ENCODE measurements at places on chromosomes 7 and 10.

- peak; percentile 45 for DNase-seq
These were observed 18.4 kb downstream of the ADAM8 start for GRCh38 chr10:133258066-133258817.

GRCh38 chr7:69657985-69658384, 59.7 kb downstream of the AUTS2 start:
- DNase-seq, result no peak

- DNase-seq, result no peak
These were observed 48.3 kb downstream of the ABCB1 start for GRCh38 chr7:87552351-87552900.

GRCh38 chr7:47807756-47808155, 140.5 kb downstream of the PKD1L1 start:
- no peak for DNase-seq

DNA sequence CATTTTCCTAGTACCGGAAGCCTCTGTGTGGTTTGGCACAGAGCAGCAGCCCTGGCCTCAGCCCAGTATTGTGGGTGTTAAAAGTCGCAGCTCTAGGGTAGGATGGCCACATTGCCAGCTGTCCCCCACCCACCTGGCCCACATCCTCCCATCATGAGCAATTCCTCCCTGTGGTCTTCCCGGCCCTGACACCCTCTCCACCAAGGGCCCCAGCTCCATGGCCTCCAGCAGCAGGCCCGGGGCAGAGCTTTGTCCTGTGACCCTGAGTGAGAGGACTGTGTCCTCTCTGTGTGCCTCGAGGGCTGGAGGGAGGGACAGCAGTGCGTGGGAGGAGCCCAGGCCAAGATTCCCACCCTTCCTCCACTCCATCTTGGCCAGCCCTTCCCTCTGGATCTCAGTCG, 93.7 kb downstream of the MYL10 start:
- DNase-seq, result no peak

- DNase-seq, result no peak
These were observed 79.5 kb downstream of the CUX1 start for GRCh38 chr7:101896941-101897340.

- no peak for DNase-seq
These were observed 41.0 kb upstream of the ZNF518A start for GRCh38 chr10:96089116-96089515.

DNA sequence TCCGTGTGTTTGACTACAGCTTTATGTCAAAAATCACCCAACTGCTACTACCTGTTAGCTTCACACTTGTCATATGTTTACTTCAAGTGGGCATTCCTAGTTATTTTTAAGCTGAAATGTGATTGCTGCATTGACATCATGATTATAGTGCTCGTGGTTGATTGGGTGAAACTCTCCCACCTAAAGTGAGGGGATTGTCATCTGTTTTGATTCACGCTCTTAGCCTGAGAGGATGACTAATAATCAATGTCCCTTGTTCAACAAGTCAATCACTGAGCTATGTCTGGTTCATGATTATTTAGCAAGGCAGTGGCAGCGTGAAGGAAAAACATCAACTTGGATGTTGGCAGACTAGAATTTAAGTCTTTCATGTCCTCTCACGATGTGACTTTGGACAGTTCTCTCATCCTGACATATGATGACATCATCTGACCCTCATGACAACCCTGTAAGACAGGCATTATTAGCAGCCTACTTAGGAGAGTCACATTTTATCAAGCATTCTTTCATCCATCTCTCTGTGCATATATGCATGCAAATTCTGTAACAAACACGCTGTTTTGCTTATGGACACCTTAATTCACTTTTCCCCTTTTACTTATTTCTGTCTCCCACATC, 352.6 kb upstream of the ZMIZ1 start:
- DNase-seq, result no peak

DNA sequence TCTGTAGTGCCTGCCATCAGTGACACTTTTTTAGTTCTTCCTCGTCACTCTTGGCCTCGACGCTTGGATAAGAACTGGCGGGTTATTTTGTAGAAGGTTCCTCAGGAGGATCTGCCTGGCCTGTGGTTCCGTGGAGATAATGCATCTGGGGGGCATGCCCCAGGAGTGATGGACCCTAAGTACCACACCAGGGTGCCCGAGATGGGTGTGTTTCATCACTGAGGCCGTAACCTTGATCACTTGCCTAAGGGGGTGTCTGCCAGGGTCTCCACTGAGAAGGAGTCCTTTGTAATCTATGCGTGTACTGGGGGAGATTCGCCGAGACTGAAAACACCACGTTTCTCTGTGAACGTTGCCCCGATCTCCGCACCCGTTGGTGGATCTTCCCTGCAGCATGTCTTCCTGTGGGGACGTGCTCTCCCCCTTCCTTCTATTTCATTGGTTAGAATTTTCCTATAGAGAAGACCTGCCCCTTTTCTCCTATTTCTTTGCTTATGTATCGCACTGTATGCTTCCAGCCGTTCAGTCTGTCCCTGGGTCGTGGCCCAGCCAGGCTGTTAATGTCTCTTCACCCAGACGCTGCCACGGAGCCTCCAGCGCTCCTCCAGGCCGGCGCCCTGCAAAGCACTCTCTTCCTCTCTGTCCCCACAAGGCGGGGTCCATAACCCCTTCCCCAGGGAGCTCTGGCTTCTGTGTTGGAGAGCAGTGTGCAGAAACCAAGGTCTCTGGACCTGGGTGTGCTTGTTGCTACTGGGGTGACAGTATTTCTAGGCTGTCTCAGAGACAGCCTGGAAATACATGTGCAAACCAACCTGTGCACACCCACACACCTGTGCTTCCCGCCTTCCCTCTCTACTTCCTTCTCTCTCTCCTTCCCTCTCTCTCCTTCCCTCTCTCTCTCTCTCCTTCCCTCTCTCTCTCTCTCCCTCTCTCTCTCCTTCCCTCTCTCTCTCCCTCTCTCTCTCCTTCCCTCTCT, 14.4 kb upstream of the DPYSL4 start:
- DNase-seq, result no peak

DNA sequence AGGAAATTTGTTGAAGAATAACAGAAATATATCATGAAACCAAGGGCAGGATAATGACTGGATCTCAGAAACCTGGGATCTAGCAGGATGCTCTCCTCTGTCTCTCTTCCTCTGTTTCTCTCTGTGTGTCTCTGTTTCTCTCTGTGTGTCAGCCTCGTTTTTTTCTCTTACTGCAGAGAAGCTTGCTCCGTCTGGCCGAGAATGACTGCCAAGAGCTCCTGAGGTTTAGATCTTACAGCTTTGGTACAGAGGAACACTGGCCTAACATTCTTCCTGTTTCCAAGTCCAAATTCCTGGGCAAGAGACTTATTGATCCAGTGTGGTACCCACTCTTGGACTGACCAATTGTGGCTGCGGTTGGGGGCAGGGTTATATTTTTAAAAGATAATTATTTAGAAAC, 564.0 kb downstream of the XPNPEP1 start:
- no peak for DNase-seq

DNA sequence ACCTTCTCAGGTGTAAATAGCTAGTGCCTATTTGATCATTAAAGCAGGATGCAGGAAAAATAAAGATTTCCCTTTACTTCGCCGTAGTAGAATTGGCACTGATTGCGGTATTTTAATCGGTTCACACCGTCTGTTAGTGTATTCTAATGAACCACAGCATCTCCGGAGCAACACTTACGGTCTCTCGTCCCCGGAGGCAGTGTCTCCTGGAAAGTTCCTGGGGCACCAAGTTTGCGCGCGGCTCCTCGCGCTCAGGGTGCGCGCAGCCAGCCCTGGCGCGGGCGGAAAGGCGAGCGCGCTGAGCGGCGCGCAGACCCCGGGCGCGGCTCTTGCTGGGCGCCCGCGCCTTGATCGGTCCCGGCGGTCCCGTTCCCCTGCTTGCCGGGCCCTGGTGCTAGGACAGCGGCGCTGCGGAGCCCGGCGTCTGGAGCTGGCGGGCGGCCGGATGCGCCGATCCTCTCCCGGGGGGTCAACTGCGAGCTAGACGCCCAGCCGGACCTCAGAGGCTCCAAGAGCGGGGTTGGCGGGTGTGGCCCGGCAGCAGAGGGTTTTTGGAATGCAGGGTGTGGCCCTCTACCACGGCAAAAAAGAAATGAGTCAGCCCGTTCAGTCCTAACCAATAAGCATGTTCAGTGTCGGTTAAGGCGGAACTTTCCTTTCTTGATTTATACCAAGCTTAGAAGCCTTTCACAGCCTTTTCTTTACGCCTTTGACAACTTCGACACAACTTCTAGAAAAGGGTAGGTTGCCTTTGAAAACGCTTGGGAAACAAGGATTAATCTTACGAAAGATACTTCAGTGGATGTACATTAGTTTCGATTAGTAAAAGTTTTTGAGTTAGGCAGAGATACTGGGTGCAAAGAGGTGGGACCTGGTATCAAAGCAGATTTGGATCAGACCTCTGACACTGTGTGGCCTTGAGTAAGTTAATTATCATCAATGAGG, 166.8 kb upstream of the ASAH2 start:
- peak; percentile 19 for DNase-seq

GRCh38 chr7:81051811-81052413, 133.1 kb upstream of the SEMA3C start:
- DNase-seq, result no peak

DNA sequence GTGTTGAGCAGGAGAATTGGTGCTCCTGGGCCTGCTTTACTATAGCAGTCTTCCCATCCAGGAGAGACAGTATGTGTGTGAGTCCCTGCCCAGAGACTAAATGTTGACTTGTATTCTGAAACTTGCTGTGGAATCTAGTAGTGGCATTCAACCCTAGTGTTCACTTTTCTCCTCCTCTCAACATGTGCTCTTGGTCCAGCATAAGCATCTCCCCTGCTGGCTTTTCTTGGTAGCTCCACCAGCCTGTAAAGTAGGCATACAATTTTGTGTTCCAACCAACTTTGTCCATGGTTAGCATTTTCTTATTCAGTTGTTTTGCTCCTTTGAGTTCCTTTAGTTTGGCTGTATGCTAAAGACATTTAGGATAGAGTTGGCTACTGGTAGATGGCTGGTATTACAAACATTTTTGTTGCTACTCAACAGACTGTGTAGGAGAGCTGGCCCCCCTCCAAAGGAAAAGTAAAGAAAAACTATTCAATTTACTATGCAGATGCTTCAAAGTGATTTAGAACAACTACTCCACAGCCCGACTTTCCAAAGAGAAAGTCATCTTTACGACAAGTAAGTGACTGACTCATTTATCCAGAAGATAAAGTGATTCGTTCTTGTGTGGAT, 46.0 kb downstream of the ASB4 start:
- DNase-seq, result no peak

DNA sequence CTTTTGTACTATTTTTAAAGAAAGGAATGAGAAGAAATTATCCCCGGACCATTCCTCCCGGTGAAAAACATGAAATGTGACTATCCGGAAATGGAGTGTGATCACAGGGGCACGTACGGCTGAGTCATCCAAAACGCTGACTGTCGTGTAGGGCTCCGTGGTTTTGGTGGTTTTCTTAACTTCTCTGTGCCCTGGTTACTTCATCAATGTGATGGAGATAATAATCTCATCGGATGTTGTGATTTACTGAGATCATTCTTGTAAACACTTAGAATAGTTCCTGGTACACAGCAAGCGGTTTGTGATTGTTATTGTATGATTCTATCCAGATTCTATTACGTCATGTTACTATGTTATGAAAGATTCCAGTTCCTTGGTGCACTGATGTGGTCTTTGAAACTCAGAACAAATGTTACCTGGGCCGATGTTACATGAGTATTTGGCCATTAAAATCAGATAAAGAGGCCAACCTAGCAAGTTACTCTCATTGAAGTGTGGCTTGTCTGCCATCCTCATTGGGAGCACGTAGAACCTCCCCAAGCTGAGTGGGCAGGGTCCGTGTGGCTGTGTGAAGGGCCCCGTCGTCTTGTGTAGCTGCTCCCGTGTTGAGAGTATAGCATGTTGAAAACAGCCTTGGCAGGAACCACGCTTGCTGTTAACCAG, 99.5 kb downstream of the CAMK1D start:
- peak; percentile 80 for DNase-seq

DNA sequence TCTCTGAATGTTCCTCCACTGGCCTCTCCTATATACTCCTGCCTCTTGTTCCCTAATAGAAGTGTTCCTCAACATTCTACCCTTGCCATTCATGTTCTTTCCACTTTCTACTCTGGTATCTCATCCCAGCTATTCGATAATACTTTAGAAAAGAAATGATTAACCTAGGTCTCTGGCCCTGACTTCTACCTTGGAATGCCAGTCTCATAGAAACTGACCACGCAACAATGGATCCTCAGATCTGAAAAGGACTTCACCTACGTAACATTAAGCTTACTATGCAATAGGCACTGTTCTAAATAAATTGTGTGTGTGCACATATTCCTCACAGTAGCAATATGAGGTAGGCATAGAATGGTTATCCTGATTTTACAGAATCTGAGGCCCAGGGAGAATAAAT, 234.5 kb downstream of the DNAJC1 start:
- DNase-seq, result no peak

- DNase-seq, result no peak
These were observed 44.9 kb upstream of the CNPY1 start for GRCh38 chr7:155591055-155591775.

DNA sequence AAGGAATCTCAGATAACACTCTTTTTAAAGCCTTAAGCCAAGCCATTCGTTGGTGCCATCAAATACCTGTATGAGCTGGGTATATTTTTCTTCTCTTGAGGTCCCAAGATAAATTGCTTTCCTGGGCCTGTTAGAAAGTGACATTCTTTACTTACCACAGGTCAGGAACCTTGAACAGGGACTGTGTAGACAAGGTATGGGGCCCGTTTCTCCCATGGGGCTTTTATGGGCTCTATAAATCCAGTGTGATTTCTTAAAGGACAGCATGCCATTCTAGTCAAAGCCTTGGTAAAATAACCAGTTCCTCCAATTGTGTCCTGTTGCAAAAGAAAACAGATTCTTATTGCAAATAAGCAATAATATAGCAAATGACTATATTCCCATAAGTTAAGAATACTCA, 24.8 kb upstream of the ARHGAP12 start:
- no peak for DNase-seq

GRCh38 chr10:35789996-35790395, 147.9 kb upstream of the FZD8 start:
- DNase-seq, result no peak

- no peak for DNase-seq
These were observed 111.4 kb upstream of the GLCCI1 start for GRCh38 chr7:7857143-7857583.

DNA sequence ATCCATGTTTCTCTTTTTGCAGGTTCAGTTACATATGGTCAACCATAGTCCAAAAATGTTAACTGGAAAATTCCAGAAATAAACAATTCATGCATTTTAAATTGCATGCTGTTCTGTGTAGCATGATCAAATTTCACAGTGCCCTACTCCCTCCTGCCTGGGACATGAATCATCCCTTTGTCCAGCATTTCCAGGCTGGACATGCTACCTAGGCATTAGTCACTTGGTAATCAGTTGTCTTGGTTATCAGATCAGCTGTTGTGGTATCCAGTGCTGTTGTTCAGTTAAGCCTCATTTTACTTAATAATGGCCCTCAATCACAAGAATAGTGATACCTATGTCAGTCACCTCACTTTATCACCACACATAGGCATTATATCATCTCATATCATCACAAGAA, 7.3 kb upstream of the PNLIP start:
- no peak for DNase-seq

GRCh38 chr7:158329686-158330085, 257.9 kb downstream of the PTPRN2 start:
- no peak for DNase-seq

Data from CD4-positive, alpha-beta T cell treated with Interleukin-6 at 100 ng/mL for 8 hours (primary cell).